ENCODE measurements at places on chromosomes 12 and 14. TPM values are rescaled to one million over a fixed set of nuclear protein-coding genes. Genes with fewer than 3 reads are reported as not detected.

GRCh38 chr12:126418400-126418799, 1353.2 kb downstream of the AACS start:
- H3K27ac ChIP-seq = no peak overlapping the region
- H3K27me3 ChIP-seq = no peaks in the 10 kb centered on the region
- H3K4me1 ChIP-seq = no peaks in the 10 kb centered on the region
- no peak for DNase-seq
- H3K36me3 ChIP-seq = no peaks in the 10 kb centered on the region

Gene VWF
- total RNA-seq = 0.88 TPM

- no peak overlapping the region for H3K27ac ChIP-seq
- no peak overlapping the region for H3K4me3 ChIP-seq
- H3K4me1 ChIP-seq = peaks cover 39% of the 10 kb centered on the region
- no peaks in the 10 kb centered on the region for H3K36me3 ChIP-seq
Observed at GRCh38 chr14:61350427-61351270, 29.3 kb downstream of the PRKCH start.

Gene JPH4
- total RNA-seq = not detected

DNA sequence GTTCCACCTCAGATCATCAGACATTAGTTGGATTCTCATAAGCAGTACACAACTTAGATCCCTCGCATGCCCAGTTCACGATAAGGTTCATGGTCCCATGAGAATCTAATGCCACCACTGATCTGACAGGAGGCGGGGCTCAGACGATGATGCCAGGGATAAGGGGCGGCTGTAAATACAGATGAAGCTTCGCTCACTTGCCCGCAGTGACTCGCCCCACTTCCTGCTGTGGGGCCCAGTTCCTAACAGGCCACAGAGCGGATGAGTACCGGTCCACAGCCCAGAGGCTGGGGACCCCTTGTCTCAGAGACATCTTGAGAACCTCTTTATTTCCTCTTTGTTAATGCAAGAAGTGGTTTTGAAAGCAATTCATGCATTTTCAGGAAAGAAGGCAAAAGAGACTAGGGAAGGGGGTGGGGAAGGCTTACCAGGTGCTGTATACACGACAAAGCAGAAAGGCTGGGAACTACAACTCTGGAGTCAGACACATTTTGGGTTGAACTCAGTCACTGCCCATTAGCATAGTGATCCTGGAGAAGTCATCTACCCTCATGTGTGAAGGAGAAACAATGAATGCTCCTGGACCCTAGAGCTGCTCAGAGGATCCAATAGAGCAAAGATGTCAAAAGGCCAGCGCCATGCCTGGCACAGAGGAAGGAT, 68.7 kb downstream of the EID3 start:
- no peaks in the 10 kb centered on the region for H3K27me3 ChIP-seq
- no peak overlapping the region for H3K4me3 ChIP-seq
- H3K4me1 ChIP-seq = peaks cover 65% of the 10 kb centered on the region

Gene BDKRB2
- 0.28 TPM for total RNA-seq

Gene SMIM10L1
- 7.9 TPM for total RNA-seq

DNA sequence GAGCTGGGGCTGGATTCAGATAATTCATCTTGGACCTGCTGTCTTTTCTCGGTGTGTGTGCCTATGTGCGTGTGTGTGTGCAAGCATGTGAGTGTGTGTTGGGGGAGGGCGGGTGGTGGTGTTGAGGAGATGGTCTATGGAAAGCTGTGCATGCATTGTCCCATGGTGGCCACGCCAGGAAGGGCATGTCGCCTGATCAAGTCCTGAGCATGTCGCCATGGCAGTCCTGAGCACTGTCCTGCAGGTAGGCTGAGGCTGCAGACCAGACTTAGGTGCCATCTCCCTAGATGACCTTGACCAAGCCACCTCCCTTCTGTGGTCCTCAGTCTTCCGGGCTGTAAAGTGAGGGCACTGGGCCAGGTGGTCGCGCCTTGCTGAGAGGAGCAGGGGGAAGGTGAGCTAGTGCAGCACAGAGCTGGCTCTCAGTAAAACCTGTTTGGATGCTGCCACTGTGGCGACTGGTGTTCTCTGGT, 81.4 kb downstream of the PAPOLA start:
- no peaks in the 10 kb centered on the region for H3K36me3 ChIP-seq
- H3K4me3 ChIP-seq = no peak overlapping the region
- no peaks in the 10 kb centered on the region for H3K4me1 ChIP-seq
- no peak for DNase-seq

DNA sequence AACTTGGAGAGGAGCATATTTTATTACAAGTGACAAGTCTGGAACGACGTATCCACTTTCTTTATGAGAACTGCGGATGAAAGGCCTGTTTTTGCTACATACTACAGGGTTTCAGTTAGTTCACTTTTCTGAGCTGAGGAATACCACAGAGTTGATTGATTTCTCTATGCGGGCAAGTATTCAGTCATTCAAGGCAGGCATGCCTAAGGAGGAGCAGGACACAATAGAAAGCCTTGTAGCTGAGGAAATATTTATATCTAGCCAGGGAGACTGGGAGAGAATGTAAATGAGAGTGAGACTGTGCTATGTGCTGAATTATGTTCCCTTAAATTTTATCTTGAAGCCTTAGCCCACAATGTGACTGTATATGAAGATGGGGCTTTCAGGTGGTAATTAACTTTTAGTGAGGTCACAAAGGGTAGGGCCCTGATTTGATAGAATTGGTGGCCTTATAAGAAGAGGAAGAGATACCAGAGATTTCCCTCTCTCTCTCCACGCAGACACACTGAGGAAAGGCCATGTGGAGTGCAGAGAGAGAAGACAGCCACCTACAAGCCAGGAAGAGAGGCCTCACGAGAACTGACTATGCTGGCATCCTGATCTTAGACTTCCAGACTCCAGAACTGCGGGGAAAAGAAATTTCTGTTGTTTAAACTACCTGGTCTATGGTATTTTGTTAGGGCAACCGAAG, 459.0 kb upstream of the ATP2B1 start:
- DNase-seq = no peak
- no peaks in the 10 kb centered on the region for H3K27me3 ChIP-seq
- no peaks in the 10 kb centered on the region for H3K4me1 ChIP-seq
- no peak overlapping the region for H3K27ac ChIP-seq

- peak; percentile 99 for DNase-seq
- no peaks in the 10 kb centered on the region for H3K27me3 ChIP-seq
- peak overlapping the region; percentile 69 for H3K27ac ChIP-seq
- H3K36me3 ChIP-seq = no peaks in the 10 kb centered on the region
- H3K4me3 ChIP-seq = no peak overlapping the region
- peaks cover 51% of the 10 kb centered on the region for H3K4me1 ChIP-seq
Observed at GRCh38 chr12:107027636-107028053, 40.7 kb upstream of the MTERF2 start.

Gene DIO2
- 35.0 TPM for total RNA-seq

Gene MED6
- total RNA-seq = 46.5 TPM

Gene SMCO2
- 1.9 TPM for total RNA-seq

GRCh38 chr12:71282925-71283324, 125.1 kb upstream of the TSPAN8 start:
- no peaks in the 10 kb centered on the region for H3K4me1 ChIP-seq
- H3K36me3 ChIP-seq = no peaks in the 10 kb centered on the region
- H3K27me3 ChIP-seq = no peaks in the 10 kb centered on the region
- H3K4me3 ChIP-seq = no peak overlapping the region
- no peak overlapping the region for H3K27ac ChIP-seq

All from PC-9 (cell line).